HS-27A (cell line): ENCODE measurements at places on chromosomes 11 and 22.

DNA sequence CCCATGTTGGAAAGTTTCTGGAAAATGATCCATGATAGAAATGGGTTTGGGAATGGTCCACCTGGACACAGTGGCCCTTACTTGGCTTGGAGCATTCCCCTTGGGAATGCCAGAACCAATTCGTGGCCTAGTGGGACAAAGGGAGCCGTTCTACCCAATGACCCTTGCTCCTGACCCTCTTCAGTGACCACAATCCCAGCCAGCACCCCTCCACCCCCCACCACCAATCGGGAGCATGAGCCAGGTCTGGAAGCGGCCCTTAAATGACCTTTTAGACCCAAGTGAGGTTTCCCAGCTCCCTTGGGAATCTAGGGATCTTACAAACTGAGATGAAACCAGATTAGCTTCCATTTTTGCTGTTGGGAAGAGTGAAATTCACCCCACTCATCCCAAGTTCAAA lies 51.3 kb upstream of the CDON start:
- no peak for DNase-seq

DNA sequence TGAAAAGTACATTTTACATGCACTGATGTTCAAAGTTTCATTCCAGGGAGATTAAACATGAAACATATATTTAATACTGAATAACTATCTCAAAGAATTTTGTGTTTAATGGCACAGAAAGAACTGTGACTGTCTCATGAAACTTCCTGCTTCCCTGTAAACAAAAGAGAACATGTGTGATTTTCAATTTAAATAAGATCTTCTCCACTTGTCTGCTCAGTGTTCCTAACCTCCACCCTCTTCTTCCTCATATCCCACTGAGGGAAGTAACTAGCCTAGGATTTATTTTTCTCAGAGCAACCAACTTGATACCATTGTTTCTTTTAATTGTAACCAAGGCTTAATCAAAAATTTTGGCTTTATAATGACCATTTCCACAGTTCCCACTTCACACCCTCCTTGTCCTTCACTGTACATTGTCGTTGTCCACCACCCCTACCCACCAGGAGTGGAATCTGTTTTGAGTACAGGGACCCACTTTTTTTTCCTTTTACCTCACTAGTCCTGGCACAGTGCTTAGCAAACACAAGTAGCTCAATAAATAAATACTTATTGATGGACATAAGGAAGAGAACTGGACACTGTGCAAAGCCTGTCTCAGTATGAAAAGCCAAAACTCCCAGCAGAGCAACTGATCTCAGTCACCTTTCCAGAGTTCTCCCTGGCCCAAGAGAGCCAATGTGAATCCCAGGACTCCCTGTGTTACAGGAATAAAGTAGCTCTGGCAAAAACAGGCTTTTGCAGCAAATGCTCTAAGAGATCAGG lies 4.2 kb downstream of the CPSF7 start:
- DNase-seq: no peak

DNA sequence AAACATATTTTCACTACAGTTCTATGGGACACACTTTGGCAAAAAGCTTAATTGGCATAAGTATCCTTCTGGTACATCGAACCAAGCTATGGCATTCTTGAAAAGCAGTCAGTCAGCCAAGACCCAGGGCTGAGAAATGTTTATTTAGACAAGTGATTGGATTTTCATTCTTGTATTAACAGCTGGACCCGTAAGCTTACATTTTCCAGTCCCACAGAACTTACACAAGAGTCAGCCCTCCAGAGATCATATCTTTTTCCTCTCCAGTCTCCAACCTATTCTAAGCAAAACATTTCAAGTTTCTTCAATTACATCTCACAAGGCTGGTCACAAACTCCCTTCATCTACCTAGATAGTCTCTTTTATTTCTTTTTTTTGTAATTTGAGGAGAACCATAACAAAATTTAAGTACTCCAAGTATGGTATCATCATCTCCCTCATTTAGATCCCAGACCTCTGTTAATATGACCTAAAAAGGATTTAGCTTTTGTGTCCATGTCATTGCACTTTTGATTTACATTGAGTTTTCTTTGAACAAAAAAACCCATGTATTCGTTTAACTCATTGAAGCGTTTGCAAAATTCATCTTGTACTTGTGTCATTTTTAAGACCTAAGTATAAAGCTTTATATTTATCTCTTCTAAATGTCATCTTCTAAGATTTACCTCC lies 67.9 kb upstream of the GRK3 start:
- no peak for DNase-seq

DNA sequence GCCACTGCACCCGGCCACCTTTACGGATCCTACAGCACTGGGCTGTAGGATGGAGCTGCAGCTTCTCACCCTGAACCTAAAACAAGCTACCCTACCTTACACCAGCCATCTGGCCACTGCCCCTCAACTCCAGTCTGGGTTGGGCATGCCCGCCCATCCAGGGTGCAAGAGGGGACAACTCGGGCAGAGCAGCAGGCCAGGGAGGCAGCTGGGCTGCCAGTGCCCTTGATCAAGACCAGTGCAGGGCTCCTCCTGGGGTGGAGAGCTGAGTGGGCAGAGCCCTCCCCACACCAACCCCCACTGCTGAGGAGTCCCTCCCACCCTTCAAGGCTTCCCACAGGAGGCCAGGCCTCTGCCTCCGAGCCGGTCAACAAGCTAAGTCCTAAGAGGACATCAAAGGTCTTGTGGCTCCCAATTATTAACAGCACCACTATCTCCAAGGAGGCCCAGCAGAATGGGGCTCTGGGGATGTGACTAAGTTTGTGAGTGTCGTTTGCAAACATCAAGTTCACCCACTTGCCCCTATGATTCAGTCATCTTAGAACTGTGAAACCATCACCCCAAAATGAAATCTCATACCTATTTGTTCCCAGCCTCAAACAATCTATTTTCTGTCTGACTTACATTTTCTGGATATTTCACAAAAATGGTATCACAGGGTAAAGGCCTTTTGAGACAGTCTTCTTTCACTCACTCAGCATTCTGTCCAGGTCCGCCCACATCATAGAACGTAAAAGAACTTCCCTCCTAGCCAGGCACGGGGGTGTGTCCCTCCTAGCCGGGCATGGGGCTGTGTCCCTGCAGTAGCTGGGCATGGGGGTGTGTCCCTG lies 11.0 kb downstream of the GATD1 start:
- DNase-seq: no peak

DNA sequence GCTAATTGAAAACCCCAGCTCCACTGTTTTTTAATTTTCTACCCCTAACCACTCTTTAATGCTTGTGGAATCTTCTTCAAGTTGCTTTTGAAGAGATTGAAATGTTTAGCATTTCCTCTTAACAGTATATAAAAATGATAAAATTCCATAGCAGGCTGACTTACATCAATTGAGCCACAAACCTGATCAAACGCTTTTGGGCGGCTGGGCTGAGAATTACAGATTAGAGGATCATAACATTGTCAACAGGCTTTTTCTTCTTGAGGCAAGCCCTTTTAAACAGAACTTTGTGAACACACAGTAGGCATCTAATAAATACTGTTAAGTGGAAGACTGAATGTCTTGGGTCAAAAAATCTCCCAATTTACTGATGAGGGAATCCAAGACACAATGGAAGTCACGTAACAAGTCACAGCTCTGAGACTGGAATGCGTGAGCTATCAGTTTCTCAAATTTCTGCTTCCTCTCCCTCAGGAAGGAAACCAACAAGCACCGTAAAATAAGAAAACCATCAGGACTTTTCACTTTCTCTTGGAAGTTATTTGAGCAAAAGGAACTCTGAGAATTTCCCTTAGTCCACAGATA lies 50.0 kb upstream of the CCDC89 start:
- DNase-seq: no peak

GRCh38 chr22:28348613-28349609 lies 330.7 kb downstream of the TTC28 start:
- no peak for DNase-seq

DNA sequence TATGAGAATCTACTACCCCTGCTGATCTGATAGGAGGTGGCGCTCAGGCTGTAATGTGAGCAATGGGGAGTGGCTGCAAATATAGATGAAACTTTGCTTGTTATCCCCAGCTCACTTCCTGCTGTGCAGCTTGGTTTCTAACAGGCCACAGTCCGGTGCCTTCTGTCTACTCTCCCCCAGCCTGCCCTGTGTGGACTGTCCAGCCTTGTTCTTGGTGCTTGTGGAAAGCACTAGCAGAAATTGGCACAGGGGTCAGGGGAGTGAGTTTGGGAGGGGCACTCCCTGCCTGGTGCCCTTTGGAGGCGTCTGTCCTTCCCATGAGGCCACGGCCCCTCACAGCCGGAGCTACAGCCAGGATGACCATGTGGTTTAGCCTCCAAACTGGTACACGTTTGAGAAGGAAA lies 14.3 kb downstream of the MOV10L1 start:
- DNase-seq: no peak

- DNase-seq: no peak
Measured at GRCh38 chr11:20861322-20861721, 191.9 kb downstream of the NELL1 start.

DNA sequence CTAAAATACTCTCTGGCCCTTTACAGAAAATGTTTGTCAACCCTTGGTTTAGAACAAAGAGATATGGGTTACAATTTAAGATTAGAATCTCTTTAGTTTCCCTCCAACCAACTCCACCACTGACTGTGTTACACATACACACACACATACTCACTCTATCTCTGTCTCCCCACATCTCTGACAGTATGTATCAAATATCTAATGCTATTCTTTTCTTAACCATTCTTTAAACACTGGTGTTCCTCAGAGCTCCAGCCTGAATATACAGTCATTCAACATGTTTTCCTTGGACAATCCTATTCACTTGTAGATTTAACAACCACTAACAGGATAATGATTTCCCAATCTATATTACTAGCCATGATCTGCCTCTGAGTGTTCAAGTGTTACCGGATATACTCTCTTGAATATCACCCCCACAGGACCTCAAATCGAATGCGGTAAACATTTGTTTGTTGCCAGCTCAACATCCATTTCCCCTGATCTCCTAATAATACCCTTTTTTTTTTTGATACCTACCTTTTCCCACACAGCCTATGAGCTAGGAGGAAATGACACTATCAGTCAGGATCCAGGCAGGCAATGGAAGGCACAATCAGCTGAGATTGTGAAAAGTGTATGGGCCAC lies 6.1 kb downstream of the MPZL3 start:
- no peak for DNase-seq

DNA sequence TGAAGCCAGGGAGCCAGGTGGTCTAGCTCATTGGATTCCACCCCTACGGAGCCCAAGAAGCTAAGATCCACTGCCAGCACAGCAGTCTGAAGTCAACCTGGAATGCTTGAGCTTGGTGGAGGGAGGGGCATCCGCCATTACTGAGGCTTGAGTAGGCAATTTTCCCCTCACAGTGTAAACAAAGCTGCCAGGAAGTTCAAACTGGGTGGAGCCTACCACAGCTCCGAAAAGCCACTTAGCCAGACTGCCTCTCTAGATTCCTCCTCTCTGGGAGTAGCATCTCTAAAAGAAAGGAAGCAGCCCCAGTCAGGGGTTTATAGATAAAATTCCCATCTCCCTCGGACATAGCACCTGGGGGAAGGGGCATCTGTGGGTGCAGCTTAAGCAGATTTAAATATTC lies 620.3 kb downstream of the NELL1 start:
- no peak for DNase-seq

DNA sequence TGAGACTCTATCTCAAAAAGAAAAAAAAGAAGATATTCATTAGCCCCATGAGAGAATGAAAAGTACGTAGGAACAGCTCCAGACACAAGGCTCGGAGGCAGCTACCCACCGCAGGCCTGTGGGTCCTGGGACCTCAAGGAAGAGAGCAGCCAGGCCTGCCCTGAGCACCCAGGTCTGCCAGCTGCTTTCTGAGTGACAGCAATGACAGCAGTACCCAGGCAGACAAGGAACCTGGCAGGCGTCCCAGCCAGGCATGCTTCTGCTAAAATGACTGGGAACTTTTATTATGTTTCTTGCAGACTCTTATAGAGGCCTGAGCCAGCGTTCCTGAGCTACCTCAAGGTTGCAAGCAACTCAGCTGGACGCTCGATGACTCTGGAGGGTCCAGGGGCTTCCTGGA lies 31.6 kb downstream of the CPT1A start:
- no peak for DNase-seq
